ENCODE measurements at places on chromosomes 7 and 10. TPM values are rescaled to one million over a fixed set of nuclear protein-coding genes. Genes with fewer than 3 reads are reported as not detected.

HOGA1 gene
- total RNA-seq = 1.3 TPM

HEPACAM2 gene
- not detected for total RNA-seq

TMEM213 gene
- not detected for total RNA-seq

RAPGEF5 gene
- total RNA-seq = 4.0 TPM

VGF gene
- total RNA-seq = 2.5 TPM

HOXA9 gene
- not detected for total RNA-seq

FRMPD2 gene
- not detected for total RNA-seq

KNDC1 gene
- 0.36 TPM for total RNA-seq

CTAGE6 gene
- total RNA-seq = not detected

TLL2 gene
- 0.33 TPM for total RNA-seq

MYPN gene
- total RNA-seq = 1.8 TPM

ASB4 gene
- under 0.01 TPM for total RNA-seq

A1CF gene
- total RNA-seq = not detected

RAMP3 gene
- total RNA-seq = 0.15 TPM

ZNF503 gene
- 14.0 TPM for total RNA-seq

MOGAT3 gene
- total RNA-seq = not detected

TEX47 gene
- not detected for total RNA-seq

PRKCQ gene
- not detected for total RNA-seq

FFAR4 gene
- total RNA-seq = not detected
